Hindlimb muscle (tissue), 1 donor: ENCODE measurements at places on chromosomes 2 and 18. TPM values are rescaled to one million over a fixed set of nuclear protein-coding genes. Genes with fewer than 3 reads are reported as not detected.
A peak's percentile ranks its signal among the peaks of the same experiment; 100 is the strongest.

GRCh38 chr2:196286821-196287220, 115.4 kb upstream of the STK17B start:
- no peak for DNase-seq

DNA sequence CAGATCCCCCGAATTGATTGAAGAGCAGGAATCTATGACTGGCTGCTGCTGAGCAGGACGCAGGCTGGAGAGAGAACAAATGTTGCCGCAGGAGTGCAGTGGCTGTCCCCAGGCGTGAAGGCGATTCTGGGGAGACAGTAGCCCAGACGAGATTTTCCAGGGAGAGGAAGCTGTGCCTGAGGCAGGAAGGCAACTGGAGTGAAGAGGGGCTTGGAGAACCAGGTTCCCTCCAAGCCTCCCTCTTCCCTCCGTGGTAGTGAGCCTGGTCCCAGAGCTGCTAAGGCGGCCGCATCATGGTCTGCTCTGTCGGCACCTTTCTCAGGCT, 1.3 kb upstream of the NPPC start:
- DNase-seq = no peak

DNA sequence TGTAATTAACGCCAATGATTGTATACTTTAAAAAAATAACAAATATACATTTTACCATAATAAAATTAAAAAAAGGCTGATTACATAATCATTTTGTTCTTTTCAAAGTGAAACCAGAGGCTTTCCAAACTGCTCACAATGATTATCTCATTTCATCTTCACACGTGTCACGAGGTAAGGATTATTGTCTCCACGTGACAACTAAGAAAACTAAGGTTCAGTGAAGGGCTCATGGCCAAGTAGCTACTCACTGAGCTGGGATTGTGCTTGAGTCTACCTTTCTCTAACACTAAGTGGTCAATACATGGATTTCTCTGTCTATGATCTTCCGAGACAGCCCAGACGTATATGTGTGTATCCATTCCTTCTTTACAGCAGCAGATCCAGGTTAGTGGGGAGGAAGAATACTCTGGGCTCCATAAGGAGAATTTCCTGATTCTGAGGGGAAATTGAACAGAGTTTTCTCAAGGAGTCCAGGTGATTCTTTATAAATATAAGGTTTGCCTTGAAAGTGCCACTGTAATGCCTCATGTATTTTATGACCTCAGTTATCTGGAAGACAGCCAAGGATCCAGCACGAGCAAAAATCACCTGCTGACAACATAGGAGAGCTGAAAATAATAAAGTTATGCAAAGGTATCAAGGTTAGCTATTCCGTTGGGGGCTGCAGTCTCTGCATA, 25.6 kb upstream of the ACSL3 start:
- DNase-seq = no peak

DNA sequence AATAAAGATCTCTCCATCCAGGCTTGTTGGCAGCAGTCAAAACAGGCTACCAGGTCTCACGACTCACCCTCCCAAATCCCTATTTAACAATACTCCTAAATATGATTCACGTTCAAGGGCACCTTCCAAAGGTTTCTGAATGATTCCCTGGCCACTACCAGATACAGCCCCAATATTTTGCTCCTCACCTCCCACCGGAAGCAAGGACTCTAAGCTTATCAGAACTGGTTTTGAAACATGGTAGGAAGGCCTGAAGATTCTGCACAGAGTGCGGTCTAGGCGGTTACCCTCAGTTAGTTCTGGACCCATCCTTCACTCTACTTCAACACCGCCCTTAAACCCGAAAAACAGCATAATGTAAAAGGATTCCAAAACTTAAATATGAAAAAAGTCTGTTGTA, 5.2 kb downstream of the PPP4R1 start:
- DNase-seq = no peak

GRCh38 chr2:200379481-200380090, 73.1 kb downstream of the SPATS2L start:
- no peak for DNase-seq

DNA sequence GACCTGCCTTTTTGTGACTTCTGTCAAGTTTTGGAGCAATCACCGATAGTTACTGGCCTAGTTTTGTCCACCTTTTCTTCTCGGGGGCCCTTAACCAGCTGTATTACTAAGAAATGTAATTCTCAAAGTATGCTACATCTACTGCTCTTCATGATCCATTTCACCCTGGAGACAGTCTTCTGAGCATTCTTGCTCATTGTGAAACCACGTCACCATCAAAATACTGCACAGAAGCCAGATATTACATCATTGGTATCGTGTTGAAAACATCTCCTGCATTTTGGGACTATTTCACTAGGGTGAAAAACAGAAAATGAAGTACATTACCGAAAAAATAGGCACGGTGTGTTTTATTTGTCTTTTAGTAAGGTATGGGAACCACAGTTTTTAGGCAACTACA, 11.7 kb downstream of the LYPD6B start:
- DNase-seq = peak; percentile 32

- DNase-seq = no peak
These were observed 355.6 kb upstream of the PIK3C3 start for GRCh38 chr18:41599466-41599865.

GRCh38 chr2:241459520-241459919, 48.9 kb downstream of the STK25 start:
- no peak for DNase-seq

DNA sequence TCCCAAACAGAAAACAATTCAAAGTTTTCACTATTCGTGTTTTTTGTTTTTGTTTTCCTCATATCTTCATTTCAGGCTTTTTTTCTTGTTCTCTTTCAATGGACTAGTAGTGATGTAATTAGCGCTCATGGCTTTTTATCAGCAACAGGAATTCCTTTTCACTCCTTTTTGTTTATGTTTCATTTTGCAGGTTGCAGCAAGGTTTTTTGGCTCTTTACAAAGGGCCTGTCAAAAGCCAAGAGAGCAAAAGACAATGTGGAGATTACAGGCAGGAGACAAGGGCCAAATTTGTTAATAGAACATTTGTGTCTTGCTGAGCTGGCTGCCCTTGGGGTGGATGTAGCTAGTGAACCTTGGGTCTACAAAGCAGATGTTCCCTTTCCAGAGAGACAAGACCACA, 467.4 kb upstream of the CDH20 start:
- DNase-seq = no peak

GRCh38 chr18:13112982-13113381, 105.6 kb upstream of the LDLRAD4 start:
- peak; percentile 54 for DNase-seq

GRCh38 chr2:20349513-20349921, 1.1 kb downstream of the PUM2 start:
- no peak for DNase-seq

The GAD1 gene
- 0.57 TPM for polyA plus RNA-seq

The ADRA2B gene
- polyA plus RNA-seq = 2.7 TPM

The LHCGR gene
- polyA plus RNA-seq = 0.25 TPM

The LTBP1 gene
- 43.3 TPM for polyA plus RNA-seq

The CRYGC gene
- polyA plus RNA-seq = not detected

The EIF4E2 gene
- 134 TPM for polyA plus RNA-seq

The GREB1L gene
- polyA plus RNA-seq = 7.9 TPM

The GKN1 gene
- 0.25 TPM for polyA plus RNA-seq
